ENCODE measurements at places on chromosomes 11 and 22. TPM values are rescaled to one million over a fixed set of nuclear protein-coding genes. Genes with fewer than 3 reads are reported as not detected.

The TUB gene
- total RNA-seq: 4.5 TPM

The DCDC1 gene
- total RNA-seq: not detected

The VPREB1 gene
- total RNA-seq: not detected

The FGF3 gene
- total RNA-seq: not detected

The CABP4 gene
- not detected for total RNA-seq

The CDC45 gene
- 47.9 TPM for total RNA-seq

The WNT7B gene
- total RNA-seq: 2.5 TPM

The TRAPPC4 gene
- total RNA-seq: 82.4 TPM

The BTBD10 gene
- total RNA-seq: 27.6 TPM

The ZNRF3 gene
- 5.5 TPM for total RNA-seq

The TRIM48 gene
- total RNA-seq: not detected

The ACTN3 gene
- not detected for total RNA-seq

The TANGO2 gene
- total RNA-seq: 18.8 TPM

The DSCAML1 gene
- not detected for total RNA-seq

The ADM gene
- 129 TPM for total RNA-seq

The LAYN gene
- 52.0 TPM for total RNA-seq

The CNTF gene
- total RNA-seq: 0.34 TPM

The MS4A15 gene
- not detected for total RNA-seq

The OR51B4 gene
- not detected for total RNA-seq

The PDXP gene
- total RNA-seq: 14.9 TPM

The B4GALNT4 gene
- 4.7 TPM for total RNA-seq

The TSSK2 gene
- not detected for total RNA-seq

The OR2AT4 gene
- total RNA-seq: not detected

The TMEM218 gene
- total RNA-seq: 27.5 TPM

The RTN4R gene
- 3.4 TPM for total RNA-seq

The PRDX5 gene
- 281 TPM for total RNA-seq
